Stimulated activated CD4-positive, alpha-beta T cell treated with anti-CD3 and anti-CD28 coated beads, Interleukin-4, amount 100 ng/mL, for 4 hours (primary cell): ENCODE measurements at places on chromosomes 1 and 21.

DNA sequence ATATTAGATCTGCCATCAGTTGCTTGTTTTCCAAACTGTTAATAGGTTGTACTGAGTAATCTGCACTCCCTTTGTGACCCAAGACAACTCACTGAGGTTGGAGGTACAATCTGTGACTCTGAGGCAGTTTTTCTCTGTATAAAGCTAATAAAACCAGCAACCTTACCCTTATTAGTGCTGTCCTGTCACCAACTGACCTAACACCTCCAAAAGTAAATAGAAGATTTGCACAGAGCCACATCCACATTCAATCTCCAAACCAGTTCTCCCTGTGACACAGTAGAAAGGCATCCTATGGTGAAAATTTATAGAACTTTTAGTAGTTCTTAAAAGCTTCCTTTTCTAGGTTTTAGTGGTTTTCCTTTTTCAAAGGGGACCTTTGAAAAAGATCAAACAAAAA is 140.4 kb upstream of the ADGRL2 start:
- no peak for DNase-seq

DNA sequence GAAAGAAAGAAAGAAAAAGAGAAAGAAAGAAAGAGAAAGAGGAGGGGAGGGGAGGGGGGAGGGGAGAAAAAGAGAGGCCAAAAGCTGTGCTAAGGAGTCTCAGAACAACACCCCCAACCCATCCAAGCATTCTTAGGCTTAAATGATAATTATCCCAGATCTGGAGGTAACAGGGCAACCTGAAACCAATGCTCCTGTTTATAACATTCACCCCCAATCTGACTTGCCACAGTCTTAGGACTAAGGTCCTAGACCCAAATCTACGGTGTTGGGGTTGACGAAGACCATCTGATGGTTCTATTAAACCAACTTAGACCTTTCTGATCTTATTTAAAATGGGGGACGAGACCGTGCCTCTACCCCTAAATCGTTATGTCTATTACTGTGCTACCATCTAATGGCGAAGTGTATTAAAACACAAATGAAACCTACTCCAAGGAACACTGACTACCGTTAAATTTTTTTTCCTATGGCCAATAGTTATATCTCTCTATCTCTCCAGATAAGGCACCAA is 119.3 kb upstream of the CDC42BPA start:
- no peak for DNase-seq

DNA sequence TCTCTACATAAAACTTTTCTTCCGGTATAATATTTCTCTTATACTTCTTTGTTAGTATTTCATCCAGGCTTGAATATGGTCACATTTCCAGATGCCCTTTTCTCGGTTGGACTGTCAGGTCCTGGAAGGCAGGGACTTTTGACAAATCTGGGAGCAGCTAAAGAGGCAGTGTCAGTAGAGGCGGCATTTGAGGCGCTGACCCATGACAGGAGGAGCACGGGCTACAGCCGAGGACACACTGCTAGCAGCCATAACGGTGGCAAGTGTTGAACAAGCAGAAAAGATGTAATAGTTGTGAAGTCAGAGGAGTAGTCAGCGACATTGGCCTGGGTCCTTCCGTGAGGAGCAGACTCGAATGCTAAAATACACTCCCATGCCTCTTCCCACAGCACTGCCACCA is 14.5 kb upstream of the NRIP1 start:
- no peak for DNase-seq

- DNase-seq, result no peak
Measured at GRCh38 chr1:161905269-161905884, 118.3 kb downstream of the OLFML2B start.

- DNase-seq, result no peak
Measured at GRCh38 chr1:226631229-226632000, 82.9 kb downstream of the STUM start.
